ENCODE measurements at places on chromosomes 7 and 10. TPM values are rescaled to one million over a fixed set of nuclear protein-coding genes. Genes with fewer than 3 reads are reported as not detected.

NSMCE4A gene
- 34.1 TPM for total RNA-seq

CPA4 gene
- 0.15 TPM for total RNA-seq

CCDC146 gene
- total RNA-seq: 1.9 TPM

CDC14C gene
- not detected for total RNA-seq

TDRD1 gene
- not detected for total RNA-seq

TBXAS1 gene
- 6.0 TPM for total RNA-seq

ERVW-1 gene
- total RNA-seq: not detected

SVOPL gene
- not detected for total RNA-seq

SRRM3 gene
- 3.6 TPM for total RNA-seq

BBIP1 gene
- total RNA-seq: 28.1 TPM

SPDYE2 gene
- not detected for total RNA-seq

All from melanocyte of skin (primary cell).